ENCODE measurements at places on chromosomes 7 and 10. TPM values are rescaled to one million over a fixed set of nuclear protein-coding genes. Genes with fewer than 3 reads are reported as not detected.

- DNase-seq: no peak
These were observed 16.5 kb downstream of the DENND10 start for GRCh38 chr10:119120413-119120867.

DNA sequence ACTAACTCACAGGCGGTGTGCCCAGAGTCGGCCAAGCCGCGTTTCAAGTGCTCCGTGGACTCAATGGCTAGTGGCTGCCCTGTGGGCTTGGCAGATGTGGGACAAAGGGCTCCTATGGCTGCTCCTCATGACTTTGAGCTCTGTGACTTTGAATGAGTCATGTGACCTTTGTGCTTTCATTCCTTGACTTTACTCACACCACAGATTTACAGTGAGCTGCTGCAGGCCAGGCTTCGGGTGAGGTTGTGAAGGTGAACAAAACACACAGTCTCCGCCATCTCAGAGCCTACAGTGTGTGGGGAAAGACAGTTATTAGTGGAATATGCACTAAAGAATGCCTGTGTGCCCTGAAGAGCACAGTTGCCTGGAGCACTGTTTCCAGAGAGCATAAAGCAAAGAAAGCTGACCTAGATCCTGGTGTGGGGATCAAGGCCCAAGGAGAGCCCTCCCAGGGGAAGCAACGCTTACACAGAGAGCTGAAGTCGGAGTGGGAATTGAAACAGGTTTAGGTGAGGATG is 29.7 kb upstream of the PLEKHA1 start:
- DNase-seq: no peak

GRCh38 chr7:1278543-1278942 is 45.9 kb downstream of the UNCX start:
- no peak for DNase-seq

- DNase-seq: peak; percentile 59
These were observed 63.5 kb downstream of the ZNF365 start for GRCh38 chr10:62437696-62438095.

- no peak for DNase-seq
These were observed 255.5 kb downstream of the MAD1L1 start for GRCh38 chr7:1977059-1977875.

GRCh38 chr7:44768628-44769371 is 20.2 kb downstream of the ZMIZ2 start:
- no peak for DNase-seq

GRCh38 chr7:135499818-135500217 is 10.1 kb downstream of the CNOT4 start:
- no peak for DNase-seq

DNA sequence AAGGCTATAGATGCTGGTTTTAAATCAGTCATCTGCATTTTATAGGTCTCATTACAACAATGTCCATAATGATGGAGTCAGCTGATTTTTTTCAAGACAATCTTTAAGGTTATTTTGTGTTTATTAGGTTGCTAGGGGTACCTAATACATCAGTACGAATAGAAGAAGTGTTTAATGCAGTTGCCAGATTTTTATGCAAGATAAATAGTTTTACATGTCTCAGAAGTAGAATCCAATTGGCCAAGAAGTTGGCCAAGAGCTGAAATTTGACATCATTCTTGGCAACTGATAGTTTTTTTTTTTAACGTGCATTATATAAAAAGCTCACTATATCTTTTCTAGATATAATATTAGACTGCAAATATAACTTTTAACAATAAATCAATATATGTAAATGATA is 208.5 kb downstream of the TRIL start:
- peak; percentile 69 for DNase-seq

- DNase-seq: peak; percentile 80
These were observed 23.3 kb downstream of the MYOF start for GRCh38 chr10:93458821-93459257.

DNA sequence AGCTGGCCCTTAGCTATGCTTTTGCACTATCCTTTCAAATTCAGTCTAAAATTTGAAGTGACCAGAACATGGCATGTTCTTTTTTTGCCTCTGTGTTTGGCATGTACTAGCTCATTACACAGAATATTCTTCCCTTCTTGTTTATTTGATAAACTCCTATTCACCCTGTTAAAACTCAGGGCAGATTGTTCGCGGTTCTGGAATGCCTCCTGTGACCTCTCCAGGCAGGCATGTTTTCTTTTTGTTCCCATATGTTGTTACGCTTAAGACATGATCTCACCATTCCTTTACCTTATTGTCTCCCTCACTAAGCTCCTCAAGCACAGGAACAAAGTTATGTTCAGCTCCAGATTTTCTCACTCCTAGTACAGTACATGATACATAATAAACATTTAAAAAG is 181.7 kb downstream of the CCSER2 start:
- DNase-seq: no peak

- DNase-seq: no peak
These were observed 39.1 kb downstream of the PDE1C start for GRCh38 chr7:32030904-32031692.

- peak; percentile 36 for DNase-seq
These were observed 200.2 kb downstream of the ELMO1 start for GRCh38 chr7:37248396-37248861.

DNA sequence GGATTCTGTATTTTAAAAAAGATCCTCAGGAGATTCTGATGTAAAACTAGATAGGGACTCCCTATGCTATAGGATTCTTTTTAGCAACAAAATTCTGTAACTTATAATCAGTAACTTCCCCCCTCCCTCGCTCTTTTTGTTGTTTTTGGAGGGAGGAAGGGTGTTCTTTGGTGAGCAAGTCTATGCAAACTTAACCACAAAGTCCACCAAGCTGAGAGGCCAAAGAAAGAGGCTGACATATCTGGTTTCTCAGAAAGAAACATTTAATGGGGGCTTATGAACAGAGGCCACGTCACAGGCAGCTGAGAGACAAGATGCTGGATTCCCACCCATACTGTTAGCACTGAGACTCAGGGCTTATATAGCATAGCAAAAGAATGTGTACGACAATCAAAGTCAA is 14.3 kb upstream of the ABCB5 start:
- DNase-seq: no peak

DNA sequence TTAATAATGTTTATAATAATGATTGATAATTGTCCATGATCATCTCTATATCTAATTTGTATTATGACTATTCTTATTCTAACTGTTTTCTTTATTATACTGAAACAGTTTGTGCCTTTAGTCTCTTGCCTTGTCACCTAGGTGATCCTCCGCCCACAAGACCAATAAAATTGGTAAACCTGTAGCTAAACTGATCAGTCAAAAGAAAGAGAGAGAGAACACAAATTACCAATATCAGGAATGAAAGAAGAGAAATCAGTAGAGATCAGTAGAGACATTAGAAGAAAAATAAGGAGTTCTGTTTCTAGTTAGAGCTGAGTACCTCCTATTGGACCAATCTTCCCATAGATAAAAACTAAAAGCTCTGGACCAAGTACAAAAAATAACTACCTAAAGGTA is 6.1 kb upstream of the COA1 start:
- DNase-seq: no peak

- no peak for DNase-seq
These were observed 108.3 kb downstream of the NKX6-2 start for GRCh38 chr10:132677473-132678227.

GRCh38 chr7:40870108-40870507 is 735.3 kb downstream of the SUGCT start:
- no peak for DNase-seq

- no peak for DNase-seq
These were observed 535.0 kb downstream of the TNS3 start for GRCh38 chr7:47046949-47047348.

- no peak for DNase-seq
These were observed 1.0 kb upstream of the KNDC1 start for GRCh38 chr10:133158756-133159610.

GRCh38 chr7:121079425-121080169 is 91.1 kb downstream of the CPED1 start:
- DNase-seq: no peak

- no peak for DNase-seq
These were observed 21.2 kb upstream of the MYO3A start for GRCh38 chr10:25912866-25913265.

- DNase-seq: no peak
These were observed 20.1 kb upstream of the COL13A1 start for GRCh38 chr10:69781576-69781975.

GRCh38 chr7:73983437-73984164 is 44.4 kb upstream of the ELN start:
- DNase-seq: no peak

DNA sequence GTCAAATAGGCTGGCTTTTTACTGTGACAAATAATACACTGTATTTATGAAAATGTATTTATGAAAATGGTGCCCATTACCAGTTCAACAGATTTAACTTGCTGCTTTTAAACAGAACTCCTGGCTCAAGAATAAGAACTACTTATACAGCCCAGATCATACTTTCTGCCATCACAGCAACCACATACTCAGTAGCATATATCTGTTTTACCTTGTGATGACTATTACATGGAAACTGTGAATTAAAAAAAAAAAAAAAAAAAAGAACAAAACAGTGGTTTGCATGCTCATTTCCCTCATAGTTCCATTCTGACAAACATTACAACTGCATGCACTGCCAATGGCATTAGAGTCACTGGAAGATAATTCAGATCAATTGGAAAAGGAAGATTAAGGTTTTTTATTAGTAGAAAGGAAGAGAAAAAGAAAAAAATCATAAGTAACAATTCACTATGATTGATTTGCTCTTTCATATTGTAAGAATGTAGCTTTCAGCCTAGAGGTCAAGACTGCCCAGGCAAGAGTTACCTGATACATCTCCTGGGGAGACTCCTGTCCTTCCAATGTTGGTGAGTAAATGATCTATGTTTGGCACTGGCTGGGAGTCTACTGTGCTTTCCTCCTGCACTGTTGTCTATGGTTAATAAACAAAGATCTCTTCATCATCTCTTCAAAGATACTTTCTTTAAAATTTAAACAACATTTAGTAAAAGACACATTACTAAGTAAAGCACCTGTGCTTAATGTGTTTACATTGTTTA is 132.8 kb downstream of the ARHGAP21 start:
- DNase-seq: no peak

DNA sequence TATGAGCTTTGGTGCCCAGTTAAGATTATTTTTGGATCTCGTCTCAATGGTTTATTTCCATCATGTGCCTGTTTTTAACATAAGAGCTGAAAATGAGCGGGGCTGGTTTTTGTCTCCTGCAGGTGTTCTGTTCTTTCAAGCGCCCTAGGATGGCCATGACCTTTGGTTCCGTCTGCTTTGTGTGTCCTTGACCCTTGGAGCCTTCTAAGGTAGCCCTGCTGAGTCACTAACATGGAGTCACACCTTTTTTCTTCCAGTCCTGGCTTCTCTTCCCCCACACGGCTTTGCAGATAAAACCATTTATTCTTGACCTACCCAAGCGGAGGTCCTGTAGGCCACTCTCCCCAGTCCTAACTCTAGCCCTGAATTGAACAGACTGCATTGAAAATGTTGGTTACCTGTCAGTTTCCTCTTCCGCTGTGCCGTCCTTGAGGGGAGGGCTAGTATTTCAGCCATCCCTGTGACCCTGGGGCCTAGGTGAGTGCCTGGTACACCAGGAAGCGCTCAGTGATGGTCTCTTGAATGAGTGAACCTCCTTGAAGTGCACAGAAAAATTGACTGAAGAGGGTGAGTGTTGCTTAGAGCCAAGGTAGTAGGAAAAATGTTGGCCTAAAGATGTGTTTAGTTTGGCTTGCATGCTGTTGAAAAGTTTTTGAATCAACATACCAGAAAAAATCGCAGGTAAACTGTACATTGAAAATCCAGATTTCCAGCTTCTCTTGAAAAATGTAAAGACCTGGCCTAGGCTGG is 48.0 kb downstream of the CAMK1D start:
- no peak for DNase-seq

GRCh38 chr7:12090757-12091221 is 120.3 kb upstream of the TMEM106B start:
- no peak for DNase-seq

- no peak for DNase-seq
These were observed 64.6 kb upstream of the MACROH2A2 start for GRCh38 chr10:69988094-69988493.

GRCh38 chr7:117401293-117402002 is 25.8 kb downstream of the ASZ1 start:
- DNase-seq: no peak

- DNase-seq: peak; percentile 74
These were observed 61.9 kb downstream of the TES start for GRCh38 chr7:116271963-116272886.

The ITPRID1 gene
- polyA plus RNA-seq: 0.61 TPM

The PITX3 gene
- 25.3 TPM for polyA plus RNA-seq

The KIAA1549 gene
- 14.1 TPM for polyA plus RNA-seq

The ARPC1B gene
- 48.9 TPM for polyA plus RNA-seq

The SUV39H2 gene
- 8.7 TPM for polyA plus RNA-seq

The HMX3 gene
- not detected for polyA plus RNA-seq

The AVPI1 gene
- polyA plus RNA-seq: 7.3 TPM

The GJD4 gene
- 4.2 TPM for polyA plus RNA-seq

The TMEM184A gene
- 0.92 TPM for polyA plus RNA-seq

The KRIT1 gene
- 22.8 TPM for polyA plus RNA-seq

The NEUROG3 gene
- polyA plus RNA-seq: not detected

The GALNT17 gene
- 30.1 TPM for polyA plus RNA-seq

The CNPY1 gene
- not detected for polyA plus RNA-seq

The OR2A5 gene
- polyA plus RNA-seq: not detected

Measured in hindlimb muscle (tissue), 1 donor.